Spinal cord (tissue), 10 donors: ENCODE measurements at places on chromosomes 1 and 21.

GRCh38 chr1:62585469-62586155 lies 11.7 kb upstream of the ANGPTL3 start:
- no peaks in the 10 kb centered on the region for H3K36me3 ChIP-seq
- H3K27ac ChIP-seq, result no peak overlapping the region
- H3K27me3 ChIP-seq, result no peaks in the 10 kb centered on the region
- H3K4me1 ChIP-seq, result no peaks in the 10 kb centered on the region

DNA sequence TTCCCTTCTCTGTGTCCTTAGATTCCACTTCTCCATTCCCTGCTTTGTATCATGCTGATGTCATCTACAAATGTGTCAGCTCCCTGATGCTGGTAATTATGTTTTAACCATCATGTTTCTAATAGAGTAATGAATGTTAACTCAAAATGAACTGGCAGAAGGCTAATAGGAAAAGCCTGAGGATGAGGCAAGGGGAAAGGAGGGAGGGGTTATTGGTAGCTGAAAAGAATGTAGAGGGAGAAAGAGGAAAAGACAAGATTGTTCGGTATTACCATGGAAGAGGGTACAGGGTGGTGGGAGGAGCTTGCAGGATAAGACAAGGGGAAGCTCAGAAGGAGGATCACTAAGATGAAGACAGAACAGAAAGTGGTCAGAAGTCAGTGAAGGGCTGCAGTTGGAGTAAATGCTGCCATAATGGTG lies 150.9 kb downstream of the ZC3H11B start:
- DNase-seq, result no peak
- H3K27ac ChIP-seq, result no peak overlapping the region
- no peak overlapping the region for H3K4me3 ChIP-seq
- no peaks in the 10 kb centered on the region for H3K27me3 ChIP-seq

- no peaks in the 10 kb centered on the region for H3K36me3 ChIP-seq
- no peak overlapping the region for H3K4me3 ChIP-seq
- H3K27me3 ChIP-seq, result no peaks in the 10 kb centered on the region
These were observed 54.2 kb downstream of the EIF2B3 start for GRCh38 chr1:44932151-44932550.

DNA sequence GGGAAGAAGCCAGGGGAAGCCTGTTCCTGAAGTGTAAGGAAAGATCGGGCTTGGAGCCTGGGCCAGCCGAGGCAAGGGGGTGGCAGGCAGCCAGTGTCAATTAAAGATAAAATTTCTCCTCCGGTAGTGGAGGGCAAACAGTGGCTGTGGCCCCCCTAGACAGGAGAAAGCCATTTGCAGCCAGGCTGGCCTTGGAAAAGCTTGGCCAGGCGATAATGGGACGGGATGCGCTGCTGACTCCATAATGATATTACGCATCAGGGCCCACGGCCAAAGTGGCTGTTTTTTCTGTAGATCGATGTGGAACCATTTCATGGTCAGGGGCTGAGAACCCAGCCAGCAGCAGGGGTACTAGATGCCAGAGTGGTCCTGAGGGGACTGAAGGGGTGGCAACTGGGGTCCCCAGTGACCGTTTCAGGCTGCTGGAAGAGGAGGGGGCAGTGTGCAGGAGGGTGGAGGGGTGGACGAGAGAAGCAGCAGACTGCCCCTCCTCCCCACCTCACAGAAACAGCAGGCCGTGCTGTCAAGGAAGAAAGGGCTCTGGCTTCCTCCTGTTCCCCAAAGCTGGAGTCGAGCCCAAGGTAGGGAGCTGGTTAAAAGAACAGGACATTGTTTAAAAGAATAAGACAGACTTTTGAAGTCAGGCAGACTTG lies 25.2 kb downstream of the KCNC4 start:
- peaks cover 33% of the 10 kb centered on the region for H3K36me3 ChIP-seq
- H3K4me1 ChIP-seq, result peaks cover 63% of the 10 kb centered on the region
- DNase-seq, result peak; percentile 67
- H3K4me3 ChIP-seq, result no peak overlapping the region
- peak overlapping the region; percentile 51 for H3K27ac ChIP-seq
- no peaks in the 10 kb centered on the region for H3K27me3 ChIP-seq

GRCh38 chr1:67217417-67217816 lies 51.2 kb downstream of the IL23R start:
- no peaks in the 10 kb centered on the region for H3K27me3 ChIP-seq
- no peaks in the 10 kb centered on the region for H3K4me1 ChIP-seq
- H3K27ac ChIP-seq, result no peak overlapping the region
- no peaks in the 10 kb centered on the region for H3K36me3 ChIP-seq

DNA sequence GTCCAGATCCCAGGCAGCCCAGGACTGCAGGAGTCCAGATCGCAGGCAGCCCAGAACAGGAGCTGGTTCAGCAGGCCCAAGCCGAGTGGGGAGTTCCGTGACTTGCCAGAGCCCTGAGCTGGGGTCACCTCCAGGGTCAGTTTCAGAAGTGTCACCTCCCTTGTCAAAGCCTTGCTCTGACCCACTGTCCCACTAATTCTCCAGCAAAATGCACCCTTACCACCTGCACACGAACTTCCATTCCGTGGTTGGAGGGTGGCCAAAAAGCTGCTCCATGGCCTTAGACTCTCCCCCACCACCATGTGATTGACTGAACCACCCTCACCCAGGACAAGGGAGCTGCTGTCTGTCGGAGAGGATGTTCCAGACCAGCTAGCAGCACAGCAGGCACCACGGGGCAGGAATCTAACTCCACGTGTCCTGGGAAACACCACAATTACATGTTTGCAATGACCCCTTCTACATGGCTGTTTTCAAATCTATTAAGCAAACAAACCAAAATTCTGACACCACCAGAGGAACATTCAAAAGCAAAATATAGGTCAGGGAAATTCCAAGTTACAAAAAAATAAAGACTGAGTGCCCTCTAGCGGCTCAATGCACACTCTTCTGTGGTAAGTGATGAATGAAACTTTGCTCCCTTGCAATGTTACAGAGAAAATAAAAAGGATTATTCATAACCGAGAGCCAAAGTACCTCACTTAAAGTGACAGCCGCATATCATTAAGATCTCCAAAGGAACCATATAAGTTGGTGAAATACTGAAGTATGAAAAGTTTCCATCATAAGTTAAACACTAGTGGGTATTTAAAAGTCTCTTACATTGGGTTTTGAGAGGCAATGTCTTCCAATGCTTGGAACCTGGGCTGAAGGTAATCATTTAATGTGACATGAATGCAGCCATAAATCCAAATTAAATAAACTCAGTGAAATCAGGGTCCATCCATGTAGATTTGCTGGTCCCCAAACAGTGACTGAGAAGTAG lies 76.3 kb downstream of the NPHP4 start:
- no peak overlapping the region for H3K4me3 ChIP-seq
- no peaks in the 10 kb centered on the region for H3K27me3 ChIP-seq
- H3K36me3 ChIP-seq, result peaks cover 29% of the 10 kb centered on the region

GRCh38 chr1:102595106-102595505 lies 513.2 kb downstream of the COL11A1 start:
- H3K27ac ChIP-seq, result no peak overlapping the region
- H3K27me3 ChIP-seq, result no peaks in the 10 kb centered on the region
- H3K4me3 ChIP-seq, result no peak overlapping the region

DNA sequence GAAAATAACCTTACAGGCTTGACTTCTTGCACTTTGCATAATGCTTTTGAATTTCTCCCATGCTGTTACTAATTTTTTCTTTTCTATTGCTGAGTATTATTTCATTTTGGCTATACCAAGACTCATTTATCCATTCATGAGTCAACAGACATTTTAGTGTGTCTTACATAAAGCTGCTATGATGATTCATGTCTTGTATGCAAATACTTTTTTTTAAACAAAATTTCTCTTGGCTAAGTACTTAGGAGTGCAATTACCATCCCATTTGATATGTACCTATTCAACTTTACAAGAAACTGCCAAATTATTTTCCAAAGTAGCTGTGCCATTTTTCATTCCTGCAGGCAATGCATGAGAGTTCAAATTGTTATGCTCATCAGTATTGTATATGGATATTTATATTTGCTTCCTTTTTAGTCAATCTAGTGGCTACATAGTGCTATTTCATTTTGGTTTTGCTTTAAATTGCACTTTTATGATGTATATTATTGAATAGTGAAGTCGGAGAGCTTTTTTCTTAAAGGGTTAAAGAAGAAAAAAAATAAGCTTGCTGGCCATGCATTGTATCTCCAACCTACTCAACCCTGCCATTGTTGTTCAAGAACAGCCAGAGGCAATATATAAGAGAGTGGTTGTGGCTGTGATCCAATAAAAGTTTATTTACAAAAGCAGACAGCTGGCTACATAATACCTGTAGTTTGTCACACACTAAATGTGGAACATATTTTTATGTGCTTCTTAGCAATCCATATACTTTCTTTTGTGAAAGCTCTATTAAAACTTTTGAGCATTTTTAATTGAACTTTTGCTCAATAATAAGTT lies 862.8 kb downstream of the KCNT2 start:
- DNase-seq, result no peak
- H3K4me3 ChIP-seq, result no peak overlapping the region
- H3K27ac ChIP-seq, result no peak overlapping the region
- H3K36me3 ChIP-seq, result no peaks in the 10 kb centered on the region

DNA sequence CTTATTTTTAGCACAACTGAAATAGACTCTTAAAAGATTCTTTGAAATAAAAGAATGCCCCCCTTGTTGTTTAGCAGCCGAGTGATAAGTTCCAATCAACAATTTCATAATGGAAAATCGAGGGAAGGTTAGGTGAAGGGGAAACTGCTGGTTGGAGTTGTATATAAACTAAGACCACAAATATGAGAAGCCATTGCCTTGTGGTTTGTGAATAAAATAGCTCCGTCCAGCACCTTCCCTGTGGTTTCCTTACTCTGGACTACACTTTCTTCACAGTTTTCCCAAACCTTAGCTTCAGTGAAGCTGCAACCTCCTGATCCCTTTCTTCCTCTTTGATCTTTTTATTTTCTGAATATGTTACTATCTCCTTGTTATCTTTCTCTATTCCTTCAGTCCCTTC lies 6.7 kb upstream of the RAB3GAP2 start:
- no peak for DNase-seq
- no peak overlapping the region for H3K4me3 ChIP-seq
